ENCODE measurements at places on chromosomes 6 and 20.

- DNase-seq = no peak
Measured at GRCh38 chr6:166697113-166697512, 70.1 kb upstream of the RPS6KA2 start.

- no peak for DNase-seq
Measured at GRCh38 chr6:90347411-90347851, 50.8 kb upstream of the BACH2 start.

DNA sequence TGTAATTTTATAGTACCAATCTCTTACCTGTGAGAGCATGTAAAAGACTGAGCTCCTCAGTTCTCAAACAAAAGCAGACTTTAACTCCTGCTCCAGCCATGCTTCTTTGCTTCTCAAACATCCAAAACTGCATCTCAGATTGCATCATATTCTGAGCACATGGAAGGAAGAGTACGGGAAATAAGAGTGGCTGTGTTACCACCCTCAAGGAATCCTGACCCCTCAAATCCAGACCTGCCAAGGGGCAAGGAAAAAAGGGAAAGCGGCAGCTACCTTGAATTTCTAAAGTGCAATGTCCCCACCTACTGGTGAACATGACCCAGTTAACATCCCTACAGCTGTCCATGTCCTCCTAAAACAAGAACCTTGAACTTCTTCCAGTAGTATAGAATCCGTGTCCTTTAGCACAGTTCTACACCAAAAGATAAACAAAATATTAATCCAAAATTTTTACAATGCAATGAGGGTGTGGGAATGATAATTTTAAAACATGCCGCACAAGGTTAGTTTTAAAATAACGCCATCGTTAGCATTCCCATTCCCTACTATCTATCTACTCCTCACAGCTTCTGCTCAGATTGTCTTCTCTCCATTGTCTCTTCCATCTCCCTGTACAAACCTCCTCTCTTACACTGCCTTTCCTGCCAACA is 34.1 kb upstream of the HLA-DQB1 start:
- no peak for DNase-seq

DNA sequence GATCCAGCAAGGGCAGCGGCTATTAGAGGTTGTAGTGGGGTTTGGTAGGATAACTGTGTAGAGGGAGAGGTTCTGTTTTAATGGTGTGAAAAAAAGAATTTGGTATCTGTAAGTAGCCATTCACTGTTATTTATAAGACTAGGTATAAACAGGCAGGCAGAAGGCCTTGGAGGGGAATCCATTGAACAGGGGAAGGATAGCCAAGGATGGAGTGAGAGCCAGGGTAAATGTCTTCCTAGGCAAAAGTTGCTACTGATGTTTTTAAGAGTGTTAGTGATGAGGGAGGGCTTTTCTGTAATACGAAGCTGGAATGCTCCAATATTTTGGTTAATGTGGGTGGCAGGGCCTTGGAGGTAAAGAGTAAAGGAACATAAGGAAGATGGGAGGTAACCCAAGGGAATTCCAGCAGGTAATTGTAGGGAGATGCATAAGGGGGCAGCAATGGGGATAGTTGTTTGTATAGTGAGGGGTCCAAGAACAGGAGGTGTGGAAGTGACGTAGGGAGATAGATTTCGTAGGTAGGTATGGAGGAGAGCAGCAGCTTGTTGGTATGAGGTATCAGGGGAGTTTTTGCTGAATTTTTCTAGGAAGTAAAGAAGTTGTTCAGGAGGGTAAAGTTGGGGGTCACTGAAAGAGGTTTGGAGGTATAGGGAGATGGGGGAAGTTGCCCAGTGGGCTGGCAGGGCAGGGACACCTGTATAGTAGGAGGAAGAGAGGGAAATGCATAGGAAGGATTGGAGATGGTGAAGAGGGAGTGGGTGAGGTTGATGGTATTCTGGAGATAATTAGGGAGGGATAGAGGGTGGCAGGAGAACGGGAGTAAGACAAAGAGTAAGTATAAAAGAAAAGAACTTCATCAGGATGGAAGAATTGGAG is 752.4 kb upstream of the ADGRB3 start:
- DNase-seq = no peak

DNA sequence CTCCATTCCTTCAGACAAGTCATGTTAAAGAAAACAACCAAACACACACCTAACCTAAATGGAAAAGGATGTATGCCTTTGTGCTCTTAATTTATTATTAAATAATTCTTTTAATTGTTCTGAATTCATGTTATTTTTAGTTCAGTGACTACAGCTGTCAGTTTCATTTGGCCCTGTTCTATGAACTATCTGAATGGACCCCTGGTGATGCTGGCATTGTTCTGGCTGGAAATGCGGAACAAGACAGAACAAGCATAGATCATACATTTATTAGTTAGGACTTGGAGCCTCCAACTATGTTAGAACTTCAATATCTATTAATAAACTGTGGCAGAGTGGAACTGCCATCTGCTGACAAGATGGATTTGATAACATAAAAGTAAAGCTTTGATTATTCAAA is 5.7 kb downstream of the MAP3K7 start:
- DNase-seq = no peak

GRCh38 chr6:64486578-64487351 is 851.2 kb downstream of the PHF3 start:
- no peak for DNase-seq

DNA sequence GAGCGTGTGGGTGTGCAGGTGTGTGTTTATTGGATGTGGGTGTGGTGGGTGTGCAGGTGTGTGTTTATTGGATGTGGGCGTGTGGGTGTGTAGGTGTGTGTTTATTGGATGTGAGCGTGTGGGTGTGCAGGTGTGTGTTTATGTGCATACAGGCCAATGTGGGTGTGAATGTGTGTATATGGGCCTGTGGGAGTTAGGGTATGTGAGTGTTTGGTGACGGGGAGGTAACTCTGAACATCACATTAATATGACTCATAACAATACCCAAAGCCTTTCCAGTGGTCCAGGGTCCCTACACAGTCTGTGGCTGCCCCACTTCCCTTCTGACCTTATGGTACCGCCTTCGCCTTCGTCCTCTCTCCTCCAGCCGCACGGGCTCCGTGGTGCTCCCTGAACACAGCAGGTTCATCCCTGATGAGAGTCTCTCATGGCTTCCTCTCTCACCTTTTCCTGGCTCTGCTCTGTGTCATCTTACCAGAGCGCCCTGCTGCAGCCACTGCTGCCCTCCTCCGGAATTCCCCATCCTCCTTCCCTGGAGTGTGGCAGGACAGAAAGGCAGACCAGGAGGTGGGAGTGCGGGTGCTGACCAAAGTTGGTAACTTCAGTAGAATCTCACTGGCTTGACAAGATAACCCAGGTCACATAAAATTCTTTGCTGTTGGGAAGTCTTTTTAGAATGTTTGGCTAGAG is 80.0 kb downstream of the SLC2A10 start:
- no peak for DNase-seq

DNA sequence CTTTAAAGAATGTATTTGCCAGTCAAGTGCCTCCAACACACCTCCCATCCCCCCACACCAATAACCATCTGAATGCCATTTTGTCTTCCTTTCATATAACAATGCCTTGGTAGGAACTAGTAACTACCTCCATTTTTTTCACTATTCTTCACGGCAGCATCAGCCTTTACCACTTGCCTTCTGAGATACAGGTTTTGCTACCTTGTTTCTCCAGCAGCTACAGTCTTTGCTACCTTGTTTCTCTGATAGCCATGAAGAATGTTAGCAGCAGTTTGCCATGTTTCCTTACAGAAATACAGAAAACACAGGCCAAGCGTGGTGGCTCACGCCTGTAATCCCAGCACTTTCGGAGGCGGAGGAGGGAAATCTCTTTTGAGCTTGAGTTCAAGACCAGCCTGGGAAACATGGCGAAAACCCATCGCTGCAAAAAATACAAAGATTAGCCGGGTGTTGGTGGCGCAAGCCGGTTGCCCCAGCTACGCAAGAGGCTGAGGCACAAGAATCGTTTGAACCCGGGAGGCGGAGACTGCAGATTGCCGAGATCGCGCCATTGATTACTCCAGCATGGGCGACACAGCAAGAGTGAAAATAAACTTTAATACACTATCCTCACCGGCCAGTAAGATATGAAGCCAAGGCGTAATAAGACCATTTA is 100.9 kb downstream of the HFE start:
- DNase-seq = no peak

DNA sequence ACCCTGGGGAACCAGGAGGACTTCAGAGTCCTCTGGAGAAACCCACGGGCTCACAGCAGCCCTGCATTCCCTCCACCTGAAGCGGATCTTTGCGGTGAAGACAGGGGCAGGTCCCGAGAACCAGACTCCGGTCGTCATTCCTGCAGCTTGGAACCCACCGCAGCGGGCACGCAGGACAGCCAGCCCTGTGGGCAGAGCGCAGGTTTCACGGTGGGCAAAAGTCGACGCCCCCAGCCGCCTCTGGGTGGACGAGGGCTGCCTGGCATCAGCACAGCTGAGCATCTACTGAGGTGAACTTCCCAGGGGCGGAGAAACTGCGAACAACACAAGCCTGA is 118.3 kb downstream of the PSMB1 start:
- DNase-seq = no peak

GRCh38 chr6:15662326-15663129 is at the start of gene DTNBP1:
TSS of gene DTNBP1 (minus strand) at chr6:15663028. CDS start at chr6:15662869, 159 bp downstream.
- DNase-seq = peak; percentile 80

GRCh38 chr20:58647162-58647795 is 3.8 kb upstream of the STX16 start:
- DNase-seq = no peak

GRCh38 chr20:58639182-58640146 is 11.6 kb upstream of the STX16 start:
- DNase-seq = no peak

- no peak for DNase-seq
Measured at GRCh38 chr6:104887350-104887749, 27.6 kb upstream of the HACE1 start.

DNA sequence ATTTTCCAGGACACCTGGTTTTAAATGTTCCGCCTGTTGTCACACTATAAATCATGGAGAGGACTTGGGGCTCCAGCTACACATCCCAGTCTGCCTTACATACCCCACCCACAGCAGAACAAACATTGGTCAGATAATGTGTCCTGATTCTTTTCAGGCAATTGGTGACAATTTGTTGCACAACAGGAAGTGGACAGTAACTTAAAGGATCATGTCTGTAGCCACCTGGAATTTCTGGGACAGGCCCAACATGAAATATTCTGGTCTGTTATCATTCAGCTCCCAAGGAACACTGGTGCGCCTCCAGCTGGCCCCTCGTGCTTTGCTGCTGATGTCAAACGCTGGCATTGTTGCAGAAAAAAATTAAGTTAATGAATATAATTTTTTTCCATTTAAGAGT is 117.2 kb downstream of the SOBP start:
- no peak for DNase-seq

- DNase-seq = no peak
Measured at GRCh38 chr20:58880994-58881752, 28.7 kb downstream of the GNAS start.

GRCh38 chr6:1244278-1244677 is 67.6 kb upstream of the FOXQ1 start:
- no peak for DNase-seq

DNA sequence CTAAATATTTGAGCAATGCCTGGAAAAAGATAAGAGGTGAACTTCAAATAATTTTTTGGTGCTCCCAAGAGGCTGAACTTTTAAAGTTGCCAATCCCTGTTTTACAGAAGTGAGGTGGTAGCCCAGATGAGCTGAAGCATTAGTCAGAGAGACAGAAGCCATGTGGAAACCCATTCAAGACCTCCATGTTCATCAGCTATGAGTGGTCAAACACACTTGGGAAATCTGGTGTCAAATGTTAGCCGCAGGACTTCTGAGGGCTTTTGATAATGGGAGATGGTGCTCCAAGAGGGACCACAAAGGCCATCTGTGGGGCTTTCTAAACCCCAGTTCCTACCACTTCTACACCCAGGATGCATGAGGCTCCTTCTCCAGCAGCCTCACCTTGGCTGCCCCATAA is 77.5 kb upstream of the MRPS10 start:
- DNase-seq = no peak

- DNase-seq = no peak
Measured at GRCh38 chr6:135451617-135452190, 45.8 kb downstream of the AHI1 start.

GRCh38 chr6:159086033-159086618 is 41.3 kb upstream of the TAGAP start:
- DNase-seq = no peak

DNA sequence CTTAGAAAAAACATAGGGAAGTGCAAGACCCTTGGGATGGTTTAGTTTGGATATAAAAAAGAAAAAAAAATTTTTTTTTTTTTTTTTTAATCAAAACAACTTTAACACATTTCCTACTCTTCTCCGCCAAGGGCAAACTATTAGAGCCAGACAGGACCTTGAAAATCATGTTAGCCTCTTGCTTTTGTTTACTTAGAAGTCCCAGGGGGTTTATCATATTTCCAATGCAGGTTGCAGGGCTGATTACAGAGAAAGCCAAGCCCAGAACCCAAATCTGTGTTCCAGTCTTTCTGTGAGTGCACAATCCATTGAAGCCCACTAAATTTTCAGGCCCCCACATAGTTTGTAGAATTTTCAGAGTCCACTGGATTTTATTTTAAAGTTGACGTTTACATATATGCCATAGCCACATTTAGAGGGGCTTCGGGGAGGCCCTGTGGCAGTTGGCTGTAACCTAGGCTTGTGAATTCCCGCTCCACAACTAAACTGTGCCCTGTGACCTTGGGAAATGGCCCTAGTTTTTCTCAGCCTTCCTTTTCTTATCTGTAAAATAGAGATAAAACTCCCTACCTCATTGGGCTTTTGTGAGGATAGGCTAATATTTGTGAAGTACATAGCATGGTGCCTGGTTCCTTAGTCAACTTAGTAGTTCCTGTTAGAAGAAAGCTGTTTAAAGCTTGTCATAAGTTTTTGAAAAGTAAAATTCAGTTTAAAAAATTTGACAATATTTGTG is 55.7 kb downstream of the NCOA7 start:
- no peak for DNase-seq

DNA sequence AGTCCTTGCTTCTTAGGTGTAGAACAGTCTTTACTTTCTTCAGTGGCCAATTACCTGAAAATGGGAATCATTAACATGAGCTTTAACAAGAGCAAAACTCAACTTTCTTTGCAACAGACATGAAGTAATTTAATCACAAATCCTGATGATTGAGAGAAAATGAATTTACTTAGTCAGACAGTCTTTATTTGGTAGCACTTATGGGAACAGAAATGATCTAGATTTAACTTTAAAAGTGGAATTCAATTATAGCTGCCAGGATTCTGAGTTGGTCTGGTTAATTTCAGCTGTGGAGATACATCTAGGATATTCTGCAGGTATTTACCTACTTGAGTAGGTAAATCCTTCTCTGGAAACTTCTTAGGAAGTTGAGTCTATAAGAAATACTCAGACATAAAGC is 444.3 kb upstream of the PLCB4 start:
- no peak for DNase-seq
